ENCODE measurements at places on chromosomes 3 and 15.

GRCh38 chr3:14256046-14256445 lies 77.4 kb downstream of the LSM3 start:
- no peak for DNase-seq

GRCh38 chr15:61929452-61929851 lies 130.8 kb downstream of the VPS13C start:
- no peak for DNase-seq

DNA sequence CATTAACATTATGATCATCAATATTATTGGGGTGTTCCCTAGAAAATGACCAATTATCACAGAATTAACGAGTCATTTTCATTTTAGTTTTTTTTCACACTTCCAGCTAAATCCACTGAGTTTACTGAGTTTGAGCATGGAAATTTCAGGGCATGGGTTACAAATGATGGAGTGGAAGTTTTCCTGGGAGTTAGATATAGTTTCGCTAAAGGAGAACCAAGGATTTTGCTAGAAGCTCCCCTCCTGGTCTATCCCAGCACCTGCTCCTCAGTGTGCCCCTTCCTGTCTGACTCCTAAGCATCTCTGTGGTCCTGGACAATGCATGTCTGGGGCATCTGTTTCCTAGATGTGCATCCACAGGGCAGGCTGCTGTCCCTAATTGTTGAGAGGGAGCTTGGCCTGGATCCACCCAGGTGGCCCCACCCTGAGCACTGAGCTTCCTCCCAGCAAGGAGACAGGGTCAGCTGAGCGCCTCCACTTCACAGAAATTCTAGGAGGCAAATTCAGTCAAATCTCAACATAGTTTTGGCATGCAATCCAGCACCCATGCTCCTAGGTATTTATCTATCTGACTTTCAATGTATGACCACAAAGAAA lies 102.3 kb upstream of the GOLGA6L6 start:
- DNase-seq = no peak

DNA sequence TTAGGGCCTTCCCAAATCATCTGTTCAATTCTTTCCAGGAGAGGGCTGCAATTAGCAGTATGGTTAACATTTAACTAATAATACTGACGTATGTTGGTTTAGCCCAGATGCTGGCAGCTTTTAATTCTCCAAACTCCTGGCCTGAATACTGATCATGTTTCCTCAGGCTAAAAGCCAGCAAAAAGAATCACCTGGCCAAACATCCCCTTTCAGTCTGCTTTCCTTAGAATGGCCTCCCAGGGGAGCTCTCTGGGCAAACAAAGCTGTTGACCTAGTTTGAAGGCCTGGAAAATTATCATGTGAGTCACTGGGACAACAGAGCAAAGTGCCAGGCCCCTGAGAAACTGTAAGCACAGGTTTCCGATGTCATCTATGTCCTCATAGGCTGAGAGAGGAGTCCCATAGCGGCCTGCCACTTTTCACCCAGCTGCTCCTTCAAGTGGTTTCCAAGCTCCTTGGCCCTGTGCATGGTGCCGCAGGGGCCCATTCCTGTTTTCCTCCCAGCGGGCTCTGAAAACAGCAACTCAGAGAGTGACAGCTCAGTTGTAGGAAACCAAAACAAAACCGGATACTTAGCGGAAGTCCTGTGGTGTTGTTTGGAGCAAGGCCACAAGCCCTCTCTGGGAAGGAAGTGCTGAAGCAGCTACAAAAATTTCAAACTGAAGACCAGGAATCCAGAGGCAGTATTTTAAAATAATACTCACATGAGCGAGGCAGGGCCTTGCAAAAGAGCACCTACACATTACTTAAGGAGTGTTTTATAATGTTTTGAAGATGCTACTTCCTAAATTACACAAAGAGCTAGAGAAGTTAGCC lies 36.5 kb upstream of the RAB11A start:
- peak; percentile 65 for DNase-seq

DNA sequence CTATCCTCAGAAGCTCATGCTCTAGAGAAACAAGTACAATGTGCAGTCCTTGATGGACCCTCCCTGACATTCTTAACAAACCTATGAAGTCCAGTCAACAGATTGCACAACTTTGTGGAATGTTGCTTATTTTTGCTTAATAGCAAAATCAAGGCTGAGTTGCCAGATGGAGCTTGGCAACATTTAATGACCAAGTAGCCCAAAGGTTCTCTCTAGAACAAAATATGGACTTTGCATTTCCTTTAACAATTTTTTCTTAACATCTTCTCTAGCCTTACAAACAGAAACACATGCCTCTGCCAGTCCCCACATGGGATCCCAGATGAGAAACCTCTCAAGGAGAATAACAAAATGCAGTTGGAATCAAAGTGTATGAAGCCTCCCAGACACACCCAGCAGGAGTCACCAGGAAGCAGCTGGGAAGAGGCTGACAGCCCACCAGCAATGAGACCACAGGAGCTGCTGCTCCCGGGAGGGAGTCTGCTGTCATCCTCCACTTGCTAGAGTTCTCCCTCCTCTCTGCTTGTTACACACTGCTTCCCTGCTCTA lies 422.5 kb upstream of the CDIN1 start:
- DNase-seq = peak; percentile 57

DNA sequence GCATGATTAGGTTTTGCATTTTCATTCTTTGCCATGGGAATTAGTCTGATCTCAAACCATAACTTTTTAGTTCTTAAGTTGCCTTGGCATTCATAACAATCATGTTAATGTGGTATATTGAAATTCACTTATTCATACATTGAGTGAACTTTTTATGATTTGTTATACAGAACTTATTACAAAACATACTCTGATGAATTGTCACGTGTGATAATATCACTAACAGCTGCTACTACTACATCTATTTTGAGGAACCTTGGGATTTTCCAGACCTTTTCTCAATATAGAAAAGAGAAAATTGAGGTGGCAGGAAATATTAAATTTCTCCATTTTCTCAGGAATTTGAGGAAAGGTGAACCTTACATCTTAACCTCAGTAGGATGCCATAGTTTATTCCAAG lies 9.2 kb downstream of the LXN start:
- no peak for DNase-seq

DNA sequence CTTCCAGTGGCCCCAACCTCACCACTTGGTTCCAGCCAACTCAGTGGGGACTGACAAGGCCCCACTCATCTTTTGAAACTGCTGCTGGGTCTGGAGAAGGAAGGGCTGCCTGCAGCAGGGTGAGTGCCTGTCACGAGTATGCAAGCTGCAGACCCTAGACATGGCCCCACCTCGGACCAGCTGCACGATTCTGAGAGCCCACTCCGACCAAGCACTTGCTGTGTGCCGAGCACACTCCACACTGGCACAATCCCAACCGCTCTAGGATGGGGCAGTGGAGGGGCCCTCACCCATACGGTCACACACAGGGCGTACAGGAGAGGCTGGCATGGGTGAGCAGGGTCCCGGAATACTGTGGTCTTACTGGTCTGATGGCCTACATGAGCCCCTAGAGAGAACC lies 8.0 kb upstream of the PLXND1 start:
- DNase-seq = no peak

DNA sequence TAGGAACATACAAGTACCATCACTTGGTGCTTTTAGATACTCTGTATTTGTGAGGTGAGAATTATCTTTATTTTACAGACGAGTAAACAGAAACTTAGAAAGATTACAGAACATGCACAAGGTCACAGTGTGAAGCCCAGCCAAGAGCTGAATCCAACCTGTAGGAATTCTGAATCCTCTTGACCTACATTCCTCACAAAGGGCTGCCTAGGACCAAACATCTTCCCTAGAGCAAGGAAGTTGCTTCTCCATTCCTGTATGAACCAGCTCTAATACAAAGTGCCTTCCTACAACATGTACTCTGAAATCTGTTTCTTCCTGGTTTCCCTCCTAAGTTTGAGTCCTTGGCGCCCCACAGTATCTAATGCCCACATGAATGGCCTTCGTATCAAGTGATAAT lies 2.9 kb downstream of the HDGFL3 start:
- no peak for DNase-seq

GRCh38 chr15:50484781-50485180 lies 60.6 kb downstream of the USP8 start:
- no peak for DNase-seq
